ENCODE measurements at places on chromosomes 4 and X.

GRCh38 chr4:187541666-187542065 is 453.9 kb upstream of the ZFP42 start:
- no peak for DNase-seq

DNA sequence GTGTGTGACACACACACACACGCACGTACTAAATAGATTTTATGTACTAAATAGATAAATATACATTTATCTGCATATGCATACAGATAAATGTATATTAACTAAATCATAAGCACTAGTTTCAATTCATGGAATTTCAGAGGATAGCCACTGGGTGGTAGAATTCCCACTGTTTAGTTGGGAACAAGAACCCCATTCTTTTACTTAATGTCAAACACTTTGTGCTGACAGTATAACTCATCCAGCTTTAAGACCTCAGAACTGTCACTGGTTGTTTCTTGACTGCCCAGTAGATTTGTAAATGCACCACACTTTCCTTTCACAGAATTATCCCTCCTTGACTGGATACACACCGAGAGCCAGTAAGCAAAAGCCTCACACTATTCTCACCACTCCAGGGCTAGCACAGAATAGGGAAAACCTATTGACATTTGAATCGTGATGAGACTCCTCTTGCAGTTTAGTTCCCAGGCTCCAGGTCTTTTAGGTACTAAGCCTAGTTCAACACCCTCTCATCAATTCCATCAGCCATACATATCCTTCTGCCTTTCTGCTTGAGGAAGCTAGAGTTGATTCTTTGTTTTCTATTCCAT is 32.4 kb downstream of the PPARGC1A start:
- no peak for DNase-seq

DNA sequence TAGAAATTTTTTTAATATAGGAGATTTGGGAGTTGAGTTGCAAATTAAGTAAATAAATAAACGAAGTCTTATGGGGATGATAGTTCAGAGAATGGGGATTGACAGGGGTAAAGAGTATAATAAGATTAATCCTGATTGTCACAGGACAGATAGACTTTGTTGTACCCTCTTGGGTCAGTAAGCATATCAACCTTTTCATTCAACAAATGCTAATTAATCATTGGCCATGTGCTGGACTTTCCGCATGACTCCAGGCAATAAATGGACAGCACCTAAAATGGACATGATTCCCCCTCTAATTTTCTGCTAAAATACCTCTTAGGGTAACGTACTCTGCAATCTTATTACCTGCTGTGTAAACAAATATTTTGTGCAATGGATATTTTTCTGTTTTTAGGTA is 1331.1 kb upstream of the ADGRL3 start:
- DNase-seq, result no peak

DNA sequence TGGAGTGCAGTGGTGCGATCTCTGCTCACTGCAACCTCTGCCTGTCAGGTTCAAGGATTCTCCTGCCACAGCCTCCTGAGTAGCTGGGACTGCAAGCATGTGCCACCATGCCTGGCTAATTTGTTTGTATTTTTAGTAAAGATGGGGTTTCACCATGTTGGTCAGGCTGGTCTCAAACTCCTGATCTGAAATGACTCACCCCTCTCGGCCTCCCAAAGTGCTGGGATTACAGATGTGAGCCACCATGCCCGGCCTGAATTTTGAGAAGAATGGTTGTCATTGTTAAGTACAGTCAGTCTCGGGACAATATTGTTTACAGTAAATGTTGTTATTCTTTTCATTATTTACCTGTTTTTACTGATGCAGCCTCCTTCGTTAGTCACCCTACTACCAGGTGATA is 1226.2 kb upstream of the TENM3 start:
- DNase-seq, result no peak

DNA sequence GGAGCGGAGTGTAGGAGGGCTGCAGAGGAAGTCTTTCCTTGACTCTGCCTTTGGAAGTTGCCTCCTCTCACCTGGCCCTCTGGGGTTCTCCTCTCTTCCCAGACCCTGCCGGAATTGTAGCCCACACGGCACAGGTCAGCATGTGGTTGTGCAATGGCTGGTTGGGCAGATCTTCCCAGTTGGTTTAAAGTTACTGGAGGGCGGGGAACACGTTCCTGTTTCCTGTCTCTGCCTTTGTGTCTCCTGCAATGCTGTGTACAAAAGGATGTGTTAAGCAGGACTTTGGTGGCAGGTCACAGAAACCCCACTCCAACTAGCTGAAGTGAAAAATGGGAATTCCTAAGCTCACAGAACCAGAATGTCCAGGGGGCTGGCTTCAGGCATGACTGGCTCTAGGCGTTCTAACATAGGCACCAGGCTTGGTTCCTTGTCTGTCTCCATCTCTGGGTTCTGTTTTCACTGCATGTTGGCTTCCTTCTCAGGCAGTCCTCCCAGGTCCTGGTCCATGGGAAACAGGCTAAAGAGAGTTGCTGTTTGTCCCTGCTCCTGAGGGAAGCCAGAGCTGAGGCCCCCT is 19.9 kb downstream of the SORCS2 start:
- no peak for DNase-seq

DNA sequence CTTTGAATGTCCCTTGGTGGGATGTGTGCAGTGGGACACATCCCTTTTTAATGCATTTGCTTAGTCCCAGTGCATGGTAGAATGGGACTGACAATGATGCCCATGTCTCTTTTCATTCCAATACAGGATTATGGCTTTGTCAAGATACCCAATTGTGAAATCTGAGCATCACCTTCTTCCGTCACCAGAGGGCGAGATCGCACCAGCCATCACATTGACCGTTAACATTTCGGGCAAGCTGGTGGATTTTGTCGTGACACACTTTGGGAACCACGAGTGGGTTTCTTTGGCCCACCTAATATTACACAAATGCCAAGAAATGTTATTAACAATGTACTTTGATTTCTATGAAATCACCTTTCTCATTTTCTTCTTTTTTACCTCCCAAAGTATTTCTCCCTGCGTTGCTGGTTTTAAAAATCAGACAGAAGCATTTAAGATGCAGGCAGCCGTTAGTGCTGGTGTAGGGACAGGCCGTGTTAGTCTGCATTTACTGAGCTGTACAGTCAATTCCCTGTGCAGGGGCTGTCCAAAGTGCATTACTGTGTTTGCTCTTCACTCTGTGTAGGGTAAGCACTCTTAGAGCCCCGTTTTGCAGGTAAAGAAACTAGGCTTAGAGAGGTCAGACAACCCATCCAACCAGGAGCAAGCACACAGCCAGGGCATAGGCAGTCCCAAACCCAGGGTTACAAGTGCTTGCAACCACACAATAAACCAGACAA is 46.5 kb downstream of the CWH43 start:
- DNase-seq, result no peak

DNA sequence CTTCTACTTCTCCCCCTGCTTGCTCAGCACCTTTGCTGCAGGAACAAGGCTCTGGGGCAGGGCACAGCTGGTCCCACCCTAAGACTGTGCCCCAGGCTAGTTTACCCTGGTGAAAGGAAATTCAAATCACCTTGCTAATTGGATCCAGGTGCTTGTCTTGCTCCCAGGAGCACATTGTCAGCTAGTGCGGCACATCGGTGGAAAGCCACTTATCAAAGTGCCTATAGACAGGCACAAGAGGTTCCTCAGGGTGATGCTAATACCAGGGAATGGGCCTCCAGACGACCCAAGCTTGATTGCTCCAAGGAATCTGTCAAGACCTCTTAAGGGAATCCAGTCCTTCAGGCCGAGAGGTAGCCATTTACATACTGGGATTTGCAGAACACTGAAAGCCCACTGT is 64.5 kb upstream of the PRPS1 start:
- no peak for DNase-seq

DNA sequence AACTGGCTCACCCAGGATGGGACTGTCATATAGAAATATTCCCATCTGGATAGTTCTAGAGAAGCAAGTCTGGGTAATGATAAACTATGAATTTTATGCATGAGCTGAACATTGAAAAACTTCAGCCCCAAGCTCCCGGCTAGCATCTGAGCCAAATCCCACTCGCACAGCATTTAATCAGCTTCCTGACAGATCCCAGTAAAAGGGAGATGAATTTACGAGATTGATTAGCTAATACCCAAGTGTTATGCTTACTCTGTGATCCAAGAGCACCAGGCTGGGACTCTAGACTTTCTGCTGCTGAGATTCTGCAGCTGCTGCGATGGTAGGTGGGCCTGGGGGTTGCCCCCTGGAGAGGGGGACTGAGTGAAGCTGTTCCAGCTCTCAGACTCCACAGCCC is 28.0 kb downstream of the FRMPD3 start:
- DNase-seq, result no peak

DNA sequence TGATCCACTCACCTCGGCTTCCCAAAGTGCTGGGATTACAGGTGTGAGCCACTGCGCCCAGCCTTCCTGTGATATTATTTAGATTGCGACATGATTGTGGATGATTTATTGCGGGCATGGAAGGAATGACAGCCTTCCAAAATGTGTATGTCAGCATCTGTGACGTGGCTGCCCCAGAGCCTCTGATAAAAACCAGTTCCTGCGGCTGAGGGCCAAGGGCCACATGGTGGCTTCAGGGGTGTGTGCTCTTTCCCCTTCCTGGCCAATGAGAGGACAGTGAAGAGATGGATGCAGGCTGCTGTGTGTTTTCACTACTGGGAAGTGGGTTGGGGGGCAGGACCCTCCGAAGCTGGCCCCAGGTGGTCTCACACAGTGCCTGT is 57.4 kb upstream of the HGFAC start:
- no peak for DNase-seq

DNA sequence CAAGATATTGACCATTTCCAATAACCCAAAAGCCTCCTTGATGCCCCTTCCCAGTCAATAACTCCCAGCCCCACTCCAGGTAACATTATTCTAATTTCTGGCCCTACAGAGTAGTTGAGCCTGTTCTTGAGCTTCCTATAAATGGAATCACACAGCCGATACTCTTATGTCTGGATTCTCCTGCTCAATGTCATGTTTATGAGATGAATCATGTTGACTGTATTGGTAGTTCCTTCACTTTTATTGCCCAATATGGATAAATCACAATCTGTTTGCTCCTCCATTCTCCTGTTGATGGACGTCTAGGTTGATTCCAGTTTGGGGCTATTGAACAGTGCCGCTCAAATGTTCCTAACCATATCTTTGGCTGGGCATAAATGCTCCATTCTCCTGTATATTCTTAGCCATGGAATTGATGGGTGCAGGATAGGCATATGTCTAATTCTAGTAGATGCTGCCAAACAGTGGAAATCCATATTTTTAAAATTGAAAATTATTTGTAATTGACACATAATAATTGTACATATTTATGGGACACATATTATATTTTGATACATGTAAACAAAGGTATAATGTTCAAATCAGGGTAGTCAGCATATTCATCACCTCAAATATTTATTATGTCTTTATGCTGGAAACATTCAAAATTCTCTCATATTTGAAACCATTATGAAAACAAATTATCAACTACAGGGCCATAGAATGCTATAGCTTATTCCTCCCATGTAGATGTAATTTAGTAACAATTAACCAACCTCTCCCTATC is 40.5 kb upstream of the SLC2A9 start:
- DNase-seq, result no peak

- DNase-seq, result peak; percentile 8
Measured at GRCh38 chrX:153766098-153766817, 2.2 kb downstream of the PLXNB3 start.

- DNase-seq, result peak; percentile 38
Measured at GRCh38 chr4:48033825-48034413, 17.3 kb downstream of the NIPAL1 start.

DNA sequence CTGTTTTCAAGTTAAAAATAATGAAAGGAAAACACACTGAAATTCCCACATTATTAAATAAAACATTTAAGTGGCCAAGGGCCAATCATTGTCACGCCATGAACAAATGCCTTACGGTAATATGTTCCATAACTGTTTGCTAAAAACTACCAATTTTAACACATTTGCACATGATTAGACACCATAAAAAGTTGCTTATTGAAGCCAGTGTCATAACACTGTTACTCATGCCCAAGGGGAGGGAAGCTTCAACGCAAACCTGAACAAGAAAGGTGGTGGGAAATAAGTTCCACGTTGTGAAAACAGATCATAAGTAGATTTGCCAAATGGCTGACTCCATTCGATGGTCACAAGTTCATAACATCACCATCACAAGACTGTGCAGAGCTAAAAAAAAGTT is 739.3 kb upstream of the FAM241A start:
- DNase-seq, result no peak

DNA sequence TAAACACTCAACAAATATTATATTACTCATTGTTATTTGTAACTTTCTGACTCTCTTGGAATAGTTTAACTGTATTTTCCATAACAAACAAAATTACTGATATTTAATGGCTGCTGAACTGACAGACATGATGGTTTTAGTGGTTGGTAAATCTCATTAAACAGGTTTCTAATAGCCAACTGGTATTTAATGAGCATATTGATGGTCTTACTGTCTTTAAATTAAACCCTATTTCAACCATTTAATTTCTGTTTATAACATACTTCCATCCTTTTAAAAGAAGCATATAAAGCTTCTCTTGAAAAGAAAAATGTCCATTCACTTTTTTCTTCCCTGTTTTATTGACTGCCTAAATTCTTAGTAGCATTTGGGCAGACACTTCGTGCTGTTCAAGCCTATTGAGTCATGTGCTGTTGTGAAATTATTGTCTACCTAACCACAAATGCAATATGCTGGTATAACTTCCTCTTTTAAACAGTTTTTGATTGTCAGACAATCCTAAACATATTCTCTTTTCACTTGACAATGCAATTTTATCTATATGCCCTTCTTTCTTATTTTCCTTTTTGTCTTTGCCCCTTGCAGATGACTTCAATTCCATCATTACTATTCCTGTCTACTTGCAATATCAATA is 163.9 kb upstream of the SLC7A11 start:
- no peak for DNase-seq

DNA sequence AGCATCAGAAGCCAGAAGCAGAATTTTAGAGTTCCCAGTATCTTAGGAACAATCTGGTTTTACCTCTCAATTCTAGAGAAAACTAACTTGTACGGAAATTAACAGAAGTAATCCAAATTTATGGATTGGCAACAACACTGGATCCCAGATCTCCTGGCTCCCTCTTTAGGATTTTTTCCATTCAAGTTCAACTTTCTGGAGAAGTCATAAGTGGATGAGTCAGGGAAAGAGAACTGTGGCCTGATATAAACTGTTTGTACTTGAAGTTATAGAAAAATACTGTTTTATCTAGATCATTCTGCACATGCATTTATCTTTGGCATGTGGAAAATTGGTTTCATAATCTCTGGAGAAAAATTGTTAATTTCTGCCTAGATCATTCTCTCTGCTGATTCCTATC is 380.4 kb downstream of the PCDH7 start:
- no peak for DNase-seq

DNA sequence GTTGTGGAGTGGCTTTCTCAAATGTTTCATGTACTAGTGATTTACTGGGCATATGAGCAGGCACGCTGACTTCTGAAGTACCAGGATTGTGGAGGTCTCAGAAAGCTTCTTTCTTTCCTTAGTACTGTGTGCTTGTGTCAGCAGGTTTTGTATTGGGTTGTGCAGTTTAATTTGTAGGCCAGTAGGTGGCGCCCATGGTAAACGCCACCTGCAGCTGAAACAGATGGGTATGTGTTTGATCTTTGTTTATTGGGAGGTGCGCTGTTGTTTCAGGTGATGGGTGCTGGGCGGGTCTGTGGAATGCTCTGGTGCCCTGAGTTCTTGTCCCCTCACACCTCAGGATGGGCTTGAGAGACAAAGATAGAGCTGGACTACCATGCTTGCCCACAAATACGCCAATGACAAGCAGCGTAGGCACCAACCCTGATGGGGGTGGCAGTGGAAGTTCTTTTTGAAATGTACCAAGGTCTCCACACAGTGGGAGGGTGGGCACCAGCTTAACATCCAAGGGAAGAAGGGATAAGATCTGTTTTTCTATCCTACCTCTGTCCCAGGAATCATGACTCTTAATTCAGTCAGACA is 141.5 kb downstream of the RPS6KA6 start:
- DNase-seq, result no peak

GRCh38 chr4:8848507-8849265 is 23.0 kb downstream of the HMX1 start:
- no peak for DNase-seq

Measured in activated CD8-positive, alpha-beta memory T cell treated with anti-CD3 and anti-CD28 coated beads for 1 hour (primary cell).